Stimulated activated CD4-positive, alpha-beta T cell treated with anti-CD3 and anti-CD28 coated beads, Interleukin-1b, Interleukin-23, amount 100 ng/mL, for 4 hours (primary cell): ENCODE measurements at places on chromosomes 5 and 9.

DNA sequence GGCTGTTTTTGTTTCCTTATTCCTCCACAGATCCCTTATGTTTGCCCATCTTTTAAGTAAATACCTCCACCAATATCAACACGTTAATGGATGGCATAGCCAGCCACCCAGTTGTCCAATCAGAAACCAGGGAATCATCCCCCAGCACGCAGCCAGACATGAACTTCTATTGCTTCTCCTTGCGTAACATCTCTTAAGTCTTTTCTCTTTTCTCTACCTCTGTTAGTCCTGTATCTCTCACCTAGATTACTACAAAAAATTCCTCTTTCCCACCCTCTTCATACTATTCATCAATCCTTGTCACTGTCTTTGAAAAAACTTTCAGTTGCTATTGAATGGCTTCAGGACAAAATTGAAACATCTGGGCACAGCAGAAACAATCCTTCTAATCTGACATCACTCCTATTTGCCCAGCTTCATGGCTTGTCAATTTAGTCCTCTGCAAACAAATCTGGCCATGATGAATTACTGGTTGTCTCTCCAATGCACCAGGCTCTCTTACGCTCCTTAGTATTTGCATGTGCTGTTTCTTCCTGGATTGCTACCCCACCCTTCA, 349.3 kb downstream of the RAB3C start:
- no peak for DNase-seq

DNA sequence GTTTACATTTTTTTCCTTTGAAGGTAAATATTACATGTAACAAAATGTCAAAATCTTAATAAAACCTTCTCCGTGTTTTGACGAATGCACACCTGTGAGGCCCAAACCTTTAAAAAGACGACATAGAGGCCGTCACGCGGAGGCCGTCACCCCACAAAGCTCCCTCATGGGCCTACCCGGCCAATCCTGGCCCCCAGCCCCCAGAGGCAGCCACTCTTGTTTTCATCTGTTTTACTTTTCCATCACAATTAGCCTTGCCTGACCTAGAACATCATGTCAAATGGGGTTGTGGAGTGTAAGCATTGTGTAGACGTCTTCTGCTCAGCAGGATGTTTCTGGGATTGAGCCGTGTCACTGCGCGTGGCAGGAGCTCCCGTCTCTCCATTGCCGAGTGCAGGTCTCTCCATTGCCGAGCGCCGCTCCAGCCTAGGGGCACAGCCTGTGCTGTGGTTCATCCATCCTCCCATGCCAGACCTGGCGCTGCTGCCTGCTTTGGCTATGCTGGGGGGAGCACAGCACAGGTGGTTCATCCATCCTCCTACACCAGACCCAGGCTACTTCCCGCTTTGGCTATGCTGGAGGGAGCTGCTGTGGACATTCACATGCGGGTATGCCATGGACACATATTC, 52.2 kb upstream of the IRX4 start:
- DNase-seq: no peak

- no peak for DNase-seq
Observed at GRCh38 chr5:93300309-93300923, 280.6 kb downstream of the NR2F1-AS1 start.

GRCh38 chr9:124187311-124187710, 70.4 kb upstream of the NEK6 start:
- DNase-seq: no peak

- no peak for DNase-seq
Observed at GRCh38 chr5:109454731-109455505, 45.1 kb upstream of the PJA2 start.

DNA sequence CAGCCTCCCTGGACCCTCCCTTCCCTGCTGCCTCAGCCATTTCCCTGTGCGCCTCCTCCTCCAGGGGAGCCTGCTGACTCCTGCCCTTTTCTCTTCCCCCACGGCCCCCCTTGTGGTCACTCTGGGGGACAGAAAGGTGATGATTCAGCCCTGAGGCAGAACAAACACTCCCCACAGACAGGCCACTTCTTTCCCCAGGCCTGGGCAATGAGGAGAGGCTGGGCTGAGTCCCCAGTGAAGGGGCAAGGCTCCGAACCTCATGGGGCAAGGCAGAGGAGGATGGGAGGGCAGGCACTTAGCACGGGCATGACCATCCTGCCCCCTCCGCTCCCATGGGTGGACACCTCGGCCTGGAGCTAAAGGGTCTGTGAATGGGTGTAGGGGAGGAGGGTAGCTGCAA, 21.0 kb downstream of the CSF1R start:
- no peak for DNase-seq

DNA sequence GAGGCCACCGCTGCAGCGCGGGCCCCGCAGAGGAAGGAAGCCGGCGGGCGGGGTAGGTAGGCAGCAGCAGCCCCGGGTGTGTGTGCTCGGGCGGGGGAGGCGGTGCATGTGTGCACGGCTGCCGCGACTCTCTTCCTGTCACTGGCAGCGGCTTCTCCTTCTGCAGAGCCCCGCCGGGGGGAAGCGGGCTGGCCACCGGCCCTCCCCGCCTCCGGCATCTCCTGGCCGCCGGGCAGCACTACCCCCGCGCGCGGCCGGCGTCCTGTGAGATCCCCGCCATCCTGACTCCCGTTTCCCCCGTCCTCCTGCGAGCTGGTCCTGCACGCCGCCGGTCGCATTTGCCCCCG, 315 bp downstream of the PIK3R1 start:
- no peak for DNase-seq

- no peak for DNase-seq
Observed at GRCh38 chr9:94586316-94586715, 7.3 kb downstream of the FBP2 start.

DNA sequence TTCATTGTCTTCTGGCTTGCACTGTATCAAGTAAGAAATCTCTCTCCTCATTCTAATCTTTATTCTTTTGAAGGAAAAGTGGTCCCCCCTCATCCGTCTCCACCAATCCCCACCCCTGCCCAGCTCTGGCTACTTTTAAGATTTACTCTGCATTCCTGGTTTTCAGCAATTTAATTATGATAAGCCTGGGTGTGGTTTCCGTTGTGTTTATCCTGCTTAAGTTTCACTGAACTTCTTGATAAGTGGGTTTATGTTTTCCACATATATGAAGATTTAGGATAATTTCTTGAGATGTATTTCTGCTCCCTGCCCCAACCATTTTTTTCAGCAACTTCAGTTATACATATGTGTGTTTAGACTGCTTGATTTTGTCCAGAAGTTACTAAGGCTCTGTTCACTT, 46.5 kb downstream of the PTBP3 start:
- DNase-seq: no peak
